ENCODE measurements at places on chromosomes 7 and 10.

DNA sequence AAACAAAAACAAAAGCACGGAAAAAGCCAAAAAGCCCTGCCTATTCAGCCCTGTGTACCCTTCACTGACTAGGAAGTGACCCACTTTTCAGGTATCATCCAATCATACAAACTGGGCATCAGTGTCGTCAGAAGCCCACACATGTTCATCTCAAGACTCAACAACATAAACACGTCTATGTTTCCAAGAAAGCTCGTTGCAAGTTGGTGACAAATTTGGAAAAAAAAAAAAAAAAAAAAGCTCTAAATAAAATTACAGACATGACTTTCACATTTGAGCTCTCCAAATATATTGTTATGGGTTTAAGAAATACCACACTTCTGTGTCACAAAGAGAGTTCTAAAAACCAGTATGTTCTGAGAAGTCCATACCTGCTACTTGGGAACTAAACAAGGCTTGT lies 204.7 kb upstream of the KLF14 start:
- no peak for DNase-seq

DNA sequence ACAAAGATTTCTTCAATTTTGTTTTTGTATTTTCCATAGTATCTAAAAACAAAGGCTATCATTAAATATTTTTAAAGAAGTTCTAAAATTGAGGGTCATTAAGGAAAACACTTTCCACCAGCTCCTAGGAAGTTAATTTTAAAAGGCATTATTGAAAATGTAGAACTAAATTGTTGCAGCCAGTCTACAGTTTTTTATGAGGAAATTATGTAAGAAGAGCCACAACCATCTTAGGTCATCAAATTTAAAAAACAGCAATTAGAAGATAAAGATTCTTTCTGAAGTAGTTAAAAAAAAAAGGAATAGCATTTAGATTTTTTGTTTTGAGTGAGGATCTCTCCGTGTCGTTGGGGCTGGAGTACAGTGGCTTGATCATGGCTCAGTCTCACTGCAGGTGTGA lies 161.7 kb downstream of the NRBF2 start:
- no peak for DNase-seq

GRCh38 chr7:87156709-87157108 lies 4.5 kb downstream of the DMTF1 start:
- no peak for DNase-seq

- no peak for DNase-seq
These were observed 66.8 kb downstream of the PCGF5 start for GRCh38 chr10:91287276-91287675.

DNA sequence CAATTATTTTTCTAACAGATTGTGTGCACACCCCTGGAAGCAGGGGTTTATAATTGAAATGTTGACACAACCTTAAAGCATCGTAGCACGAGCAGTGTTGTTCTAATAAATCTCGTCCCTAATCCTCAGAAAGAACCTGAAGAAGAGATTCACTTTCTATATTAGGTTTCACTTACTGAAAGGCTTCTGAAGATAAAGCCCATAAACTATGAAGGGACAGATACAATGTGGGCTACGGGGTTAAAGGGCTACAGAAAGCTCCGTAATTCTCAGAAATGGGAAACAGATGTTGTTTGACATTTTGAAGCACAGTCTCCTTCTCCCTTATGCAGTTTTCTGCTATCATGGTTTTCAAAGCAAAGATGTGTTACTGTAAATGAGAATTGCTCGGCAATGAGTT lies 479.6 kb downstream of the GATA3 start:
- no peak for DNase-seq

DNA sequence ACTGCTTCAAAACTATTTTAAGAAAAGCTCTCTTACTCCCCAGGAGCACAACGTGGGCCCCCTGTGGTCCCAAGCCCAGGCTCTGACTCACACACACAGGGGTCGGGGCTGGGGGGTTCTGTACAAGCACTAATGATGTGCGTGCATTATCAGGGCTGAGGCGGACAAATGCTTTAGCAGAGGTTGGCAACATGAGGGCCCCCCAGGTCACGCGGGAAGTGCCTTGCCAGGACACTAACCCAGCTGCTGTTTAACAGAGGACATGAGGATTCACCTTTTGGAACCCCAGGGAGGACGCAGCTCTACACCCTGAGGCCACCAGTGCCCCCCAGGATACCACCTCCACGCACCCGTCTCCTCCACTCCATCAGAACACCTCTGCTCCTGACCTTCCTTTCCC lies 342.8 kb downstream of the DNAJB6 start:
- no peak for DNase-seq

Data from OCI-LY7 (cell line).